IMR-90 (cell line): ENCODE measurements at places on chromosomes 3 and 15. TPM values are rescaled to one million over a fixed set of nuclear protein-coding genes. Genes with fewer than 3 reads are reported as not detected.

RAB5A gene
- total RNA-seq, result 46.4 and 82.8 TPM in 2 replicates

- DNase-seq, result no peak
These were observed 34.6 kb downstream of the SH3BP5 start for GRCh38 chr3:15297608-15298350.

GLDN gene
- total RNA-seq, result under 0.01 TPM in 1 of 2 replicates, not detected in the other

DNA sequence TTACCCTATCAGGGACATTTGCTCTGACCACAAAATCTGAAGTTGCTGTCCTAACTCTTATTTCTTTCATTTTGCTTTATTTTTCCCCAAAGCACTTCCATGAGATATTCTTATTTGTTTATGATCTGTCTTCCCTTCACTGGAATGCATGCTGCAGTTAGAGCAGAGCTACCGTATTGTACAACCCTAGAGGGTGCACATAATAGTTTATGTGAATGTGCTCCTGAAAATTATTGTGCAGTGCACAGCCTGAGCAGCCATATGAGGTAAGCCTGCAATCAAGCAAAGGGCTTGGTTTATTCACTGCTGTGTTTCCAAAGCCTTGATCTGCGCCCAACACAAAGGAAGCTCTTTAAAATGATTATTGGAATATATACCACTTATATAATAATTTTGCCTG lies 120.3 kb upstream of the CADPS start:
- DNase-seq, result no peak

CKMT1A gene
- total RNA-seq, result not detected in 2 replicates

DNAH12 gene
- total RNA-seq, result under 0.01 TPM in 2 replicates

- no peak for DNase-seq
These were observed 38.2 kb downstream of the ABHD5 start for GRCh38 chr3:43728947-43729346.

ASB14 gene
- total RNA-seq, result not detected in 2 replicates

- DNase-seq, result no peak
These were observed 146.9 kb downstream of the ERC2 start for GRCh38 chr3:56321383-56321782.

DNA sequence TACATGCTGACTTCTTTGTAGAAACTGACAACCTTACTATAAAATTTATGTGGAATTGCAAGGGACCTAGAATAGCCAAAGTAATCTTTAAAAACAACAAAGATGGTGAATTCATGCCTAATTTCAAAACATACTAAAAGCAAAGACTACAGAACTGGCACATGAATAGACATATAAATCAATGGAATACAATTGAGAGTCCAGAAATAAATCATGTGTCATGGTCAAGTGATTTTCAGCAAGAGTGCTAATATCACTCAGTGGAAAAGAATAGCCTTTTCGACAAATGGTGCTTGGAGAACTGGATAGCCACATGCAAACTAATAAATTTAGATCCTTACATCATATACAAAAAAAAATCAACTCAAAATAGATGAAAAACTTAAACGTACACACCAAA lies 8.7 kb downstream of the IMPG2 start:
- no peak for DNase-seq

GRCh38 chr3:95926904-95927501 lies 887.4 kb upstream of the EPHA6 start:
- no peak for DNase-seq

DNA sequence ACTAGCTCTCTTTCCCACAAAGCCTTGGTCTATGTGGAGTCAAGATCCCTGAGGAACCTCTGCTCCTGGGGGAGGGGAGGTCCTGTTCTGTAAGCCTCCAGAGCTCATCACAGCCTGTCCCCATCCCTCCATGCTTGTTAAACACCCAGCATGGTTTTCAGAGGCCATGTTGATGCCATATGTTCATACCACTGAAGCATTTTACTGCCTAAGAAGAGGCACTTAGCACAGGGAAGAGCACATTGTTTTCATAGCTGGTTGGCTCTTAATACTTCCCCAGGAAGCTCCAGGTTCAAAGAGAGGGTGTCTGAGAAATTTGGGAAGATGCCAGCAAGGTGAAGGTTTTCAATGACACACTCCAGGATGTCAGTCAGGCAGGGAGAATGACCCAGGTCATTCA lies 25.6 kb downstream of the CPNE4 start:
- DNase-seq, result no peak

DNA sequence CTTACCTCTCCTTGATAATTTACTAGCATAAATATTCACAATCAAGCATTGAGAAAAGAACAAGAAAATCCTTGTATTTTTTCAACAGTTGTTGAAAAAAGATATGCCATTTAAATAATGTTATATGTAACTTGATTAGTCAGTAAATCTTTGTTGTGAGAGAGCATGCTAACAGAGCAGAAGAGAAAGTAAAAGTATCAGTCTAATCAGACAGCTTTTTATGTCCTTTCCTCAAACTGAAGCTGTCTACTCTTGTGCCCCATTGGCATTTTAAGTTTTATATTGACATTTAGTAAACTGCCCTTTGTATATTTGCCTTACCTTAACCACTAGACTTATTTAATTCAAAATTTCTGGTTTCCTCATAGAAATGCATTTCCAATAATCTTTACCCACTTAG lies 668.7 kb downstream of the OTOL1 start:
- DNase-seq, result peak; percentile 13

GRCh38 chr3:167936019-167936418 lies 159.7 kb downstream of the GOLIM4 start:
- no peak for DNase-seq

DNA sequence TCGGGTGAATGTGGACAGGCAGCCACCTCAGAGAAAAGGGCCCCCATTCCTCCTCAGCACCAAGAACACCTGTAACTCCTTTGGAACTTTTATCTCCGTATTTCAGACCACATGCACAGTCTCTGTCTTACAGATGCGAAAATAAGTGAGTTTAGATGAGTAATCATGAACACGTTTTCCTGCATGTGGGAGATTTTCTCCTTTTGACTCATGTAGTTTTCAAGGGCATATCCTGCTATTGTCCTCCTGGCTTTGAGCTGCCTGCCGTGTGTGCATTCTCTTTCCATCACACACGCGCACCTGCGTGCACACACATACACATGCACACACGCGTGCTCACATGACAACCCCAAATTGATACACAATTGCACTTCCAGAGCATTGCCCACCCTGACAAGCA lies 239.2 kb downstream of the GABRG3 start:
- no peak for DNase-seq

GABRR3 gene
- not detected in 2 replicates for total RNA-seq

CCDC54 gene
- total RNA-seq, result not detected in 2 replicates

GRCh38 chr15:22253676-22254408 lies 173.5 kb downstream of the OR4M2 start:
- DNase-seq, result no peak

CHL1 gene
- total RNA-seq, result 1.6 and 2.2 TPM in 2 replicates

HIGD2B gene
- total RNA-seq, result not detected in 2 replicates

GRCh38 chr15:70633103-70633831 lies 130.1 kb downstream of the UACA start:
- no peak for DNase-seq

CATSPER2 gene
- total RNA-seq, result 0.28 and 11.3 TPM in 2 replicates

LRRC31 gene
- not detected in 2 replicates for total RNA-seq

DNA sequence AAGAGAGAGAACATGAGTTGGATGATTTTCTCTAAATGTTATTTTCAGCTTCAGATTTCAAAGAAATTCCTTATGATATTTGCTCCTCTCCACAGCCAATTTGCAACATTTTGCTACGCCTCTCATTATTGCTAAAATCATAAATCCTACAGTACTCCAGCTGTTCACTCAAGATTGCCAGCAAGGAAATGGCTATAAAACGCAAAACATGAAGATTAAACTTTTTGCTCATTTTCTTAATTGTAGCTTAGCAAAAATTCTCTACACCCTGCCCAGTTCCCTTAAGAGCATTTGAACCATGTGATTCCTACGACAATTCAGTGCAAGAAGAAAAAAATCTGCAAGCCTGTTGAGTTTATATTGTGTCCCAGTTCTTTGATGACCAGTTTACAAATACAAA lies 6.8 kb downstream of the CHRNA3 start:
- DNase-seq, result no peak

MASP1 gene
- total RNA-seq, result 13.1 TPM in 2 replicates

DET1 gene
- total RNA-seq, result 8.6 and 9.1 TPM in 2 replicates
